ENCODE measurements at places on chromosomes 3 and 15.

- DNase-seq, result peak; percentile 59
Observed at GRCh38 chr15:68550498-68551295, 28.1 kb upstream of the CORO2B start.

DNA sequence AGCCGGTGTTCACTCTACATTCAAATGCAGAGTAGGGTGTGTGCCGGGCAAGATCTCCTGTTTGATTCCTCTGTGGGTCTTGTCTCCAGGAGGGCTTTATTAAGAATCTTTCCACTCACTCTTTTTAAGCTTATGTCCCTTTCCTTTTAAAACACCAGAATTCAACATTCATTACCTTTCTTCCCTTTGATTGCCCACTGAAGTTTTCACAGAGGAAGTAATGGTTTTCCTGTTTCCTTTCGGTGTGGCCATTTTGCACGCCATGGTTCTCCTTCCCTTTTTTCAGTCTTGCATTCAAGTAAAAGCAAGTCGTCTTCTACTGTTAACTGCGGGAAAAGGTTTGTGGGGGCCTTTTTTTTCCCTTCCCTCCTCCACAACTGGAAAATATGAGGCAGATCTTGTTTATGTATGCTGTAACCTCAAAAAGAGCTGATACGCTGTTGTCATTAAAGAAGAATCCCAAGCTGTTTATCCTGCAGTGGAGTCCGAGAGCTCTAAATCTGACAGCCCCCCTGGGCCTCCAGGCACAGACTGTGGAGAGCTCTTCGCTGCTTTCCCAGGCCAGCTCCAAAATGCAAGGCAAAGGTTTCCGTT, 40.5 kb downstream of the FILIP1L start:
- DNase-seq, result no peak

DNA sequence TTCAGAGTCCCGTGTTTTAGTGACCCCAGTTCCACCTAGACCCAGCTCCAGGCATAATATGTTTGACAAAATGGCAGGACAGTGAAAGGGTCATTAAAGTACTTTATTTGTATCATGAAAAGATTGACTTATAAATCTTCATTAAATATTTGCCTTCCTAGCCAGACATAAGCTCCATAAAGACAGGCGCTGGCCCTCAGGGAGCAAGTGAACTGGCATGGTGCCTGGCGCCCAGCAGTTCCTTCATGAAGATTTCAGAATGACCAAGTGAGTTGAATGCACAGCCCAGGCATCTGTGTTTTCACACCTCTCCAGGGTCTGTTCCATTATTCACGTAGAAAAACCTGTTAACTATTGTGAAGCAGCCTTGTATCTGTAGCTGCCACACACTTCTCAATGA, 166.2 kb downstream of the GAP43 start:
- no peak for DNase-seq

GRCh38 chr15:62464705-62465104, 299.6 kb upstream of the C2CD4B start:
- no peak for DNase-seq

GRCh38 chr15:57092252-57092651, 173.8 kb downstream of the TCF12 start:
- no peak for DNase-seq

- DNase-seq, result no peak
Observed at GRCh38 chr3:52557011-52557960, 20.9 kb downstream of the UQCC5 start.

DNA sequence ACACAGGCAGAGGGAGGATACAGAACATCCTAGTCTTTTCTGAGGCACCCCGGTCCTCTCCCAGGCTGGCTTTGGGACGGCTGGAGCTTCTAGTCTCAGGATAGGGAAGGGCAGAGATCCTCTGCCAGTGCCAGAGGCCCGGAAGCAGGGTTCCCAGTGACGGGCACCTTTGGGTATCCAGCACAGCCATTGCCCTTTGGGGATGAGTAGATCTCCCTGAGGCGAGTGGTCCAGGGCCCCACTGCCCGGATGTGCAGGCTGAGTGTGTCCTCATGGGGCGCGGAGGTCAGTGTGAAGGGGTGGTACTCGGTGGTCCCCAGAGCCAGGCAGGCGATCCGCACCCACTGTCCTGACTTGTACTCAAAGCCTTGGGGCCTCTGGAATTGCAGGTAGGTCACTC, 18.3 kb downstream of the DUOX2 start:
- DNase-seq, result no peak

DNA sequence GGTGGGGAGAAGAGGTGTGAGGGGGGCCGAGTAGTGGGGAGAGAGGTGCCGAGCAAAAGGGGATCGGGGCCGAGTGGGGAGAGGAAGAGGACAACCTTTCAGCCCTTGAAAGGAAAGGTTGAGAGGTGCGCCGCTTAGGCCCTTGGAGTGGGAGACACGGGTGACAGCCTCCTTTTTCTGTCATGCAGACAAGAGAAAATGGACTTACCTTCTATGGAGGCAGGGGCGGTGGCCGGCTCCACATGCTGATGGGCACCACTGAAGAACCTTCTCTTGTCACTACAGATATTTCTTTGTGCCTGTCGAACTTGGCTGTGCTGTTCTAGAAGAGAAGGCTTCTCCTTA, 421 bp downstream of the KLHL18 start:
- no peak for DNase-seq

GRCh38 chr3:59895972-59896371, 846.1 kb upstream of the CFAP20DC start:
- DNase-seq, result no peak

GRCh38 chr15:90227816-90228772, 5.6 kb downstream of the CIB1 start:
- no peak for DNase-seq

DNA sequence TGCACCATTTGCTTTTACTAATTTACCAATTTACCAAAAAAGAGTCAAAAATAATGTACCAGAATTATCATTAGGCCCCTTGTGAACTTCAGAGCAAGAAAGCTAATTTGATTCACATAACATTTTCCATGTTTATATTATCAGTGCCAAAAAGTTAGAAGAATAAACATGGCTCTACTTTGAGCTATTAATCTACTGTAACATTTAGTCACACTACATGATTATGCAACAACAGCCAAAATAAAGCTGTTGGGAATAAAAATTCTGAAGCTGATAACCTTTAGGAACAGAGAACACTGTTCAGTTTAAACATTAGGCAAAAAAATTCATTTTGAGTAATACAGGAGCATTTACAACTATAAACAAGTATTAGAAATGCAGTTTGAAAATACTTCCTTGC, 63.6 kb downstream of the PROS1 start:
- no peak for DNase-seq

- DNase-seq, result no peak
Observed at GRCh38 chr3:17800232-17800631, 57.8 kb upstream of the TBC1D5 start.

- peak; percentile 67 for DNase-seq
Observed at GRCh38 chr3:14461748-14462324, 59.4 kb downstream of the SLC6A6 start.

DNA sequence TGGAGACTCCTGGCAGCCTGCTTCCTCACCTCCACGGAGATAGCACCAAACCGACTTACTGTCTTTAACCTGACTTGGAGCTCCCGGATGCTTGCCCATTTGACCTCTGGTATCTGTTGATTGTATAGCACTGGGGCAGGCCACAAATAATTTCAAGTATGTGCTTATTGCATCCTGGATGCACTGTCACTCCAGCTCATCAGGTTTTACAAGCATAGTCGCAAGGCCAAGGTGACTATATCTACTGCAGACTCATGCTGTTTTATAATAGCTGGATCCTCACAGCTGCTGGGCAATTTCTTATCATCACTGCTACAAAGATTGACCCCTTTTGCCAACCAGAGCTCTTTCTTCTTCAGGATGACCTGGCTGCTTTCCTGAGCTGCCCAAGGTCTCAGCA, 45.6 kb downstream of the PEX5L start:
- DNase-seq, result no peak

DNA sequence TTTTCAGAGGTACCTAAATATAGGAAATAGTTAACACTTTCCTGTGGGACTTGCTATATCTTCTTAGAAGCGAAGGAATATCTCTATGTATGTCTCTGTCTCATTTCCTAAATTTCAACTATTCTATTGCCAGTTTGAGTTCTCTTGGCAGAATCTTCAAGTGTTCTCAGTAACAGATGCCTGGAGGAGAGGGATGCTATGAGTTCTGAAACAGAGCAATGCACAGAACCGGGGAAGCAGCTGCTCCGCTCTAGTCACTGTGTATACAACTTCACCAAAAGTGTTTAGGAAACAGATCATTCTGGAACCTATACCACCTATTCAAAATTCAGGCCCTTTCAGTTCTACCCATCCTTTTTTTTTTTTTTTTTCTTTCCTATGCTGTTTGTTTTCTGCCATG, 144.6 kb downstream of the RORA start:
- no peak for DNase-seq

- DNase-seq, result no peak
Observed at GRCh38 chr15:71448688-71449114, 333.4 kb downstream of the THSD4 start.

DNA sequence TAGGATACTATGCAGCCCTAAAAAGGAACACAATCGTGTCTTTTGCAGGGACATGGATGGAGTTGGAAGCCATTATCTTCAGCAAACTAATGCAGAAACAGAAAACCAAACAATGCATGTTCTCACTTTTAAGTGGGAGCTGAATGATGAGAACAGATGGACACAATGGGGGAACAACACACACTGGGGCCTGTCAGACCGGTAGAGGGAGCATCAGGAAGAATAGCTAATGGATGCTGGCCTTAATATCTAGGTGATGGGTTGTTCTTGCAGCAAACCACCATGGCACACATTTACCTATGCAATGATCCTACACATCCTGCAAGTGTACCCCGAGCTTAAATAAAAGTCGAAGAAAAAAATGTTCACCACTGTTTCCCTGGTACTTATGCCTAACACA, 17.5 kb downstream of the SENP7 start:
- DNase-seq, result no peak

Measured in posterior cingulate gyrus (tissue), 11 donors.